Stimulated activated CD4-positive, alpha-beta T cell treated with anti-CD3 and anti-CD28 coated beads, Interleukin-15, amount 100 ng/mL, for 24 hours (primary cell): ENCODE measurements at places on chromosomes 16 and 17.
A peak's percentile ranks its signal among the peaks of the same experiment; 100 is the strongest.

GRCh38 chr17:77132411-77133086, 8.2 kb upstream of the SEC14L1 start:
- no peak for DNase-seq

DNA sequence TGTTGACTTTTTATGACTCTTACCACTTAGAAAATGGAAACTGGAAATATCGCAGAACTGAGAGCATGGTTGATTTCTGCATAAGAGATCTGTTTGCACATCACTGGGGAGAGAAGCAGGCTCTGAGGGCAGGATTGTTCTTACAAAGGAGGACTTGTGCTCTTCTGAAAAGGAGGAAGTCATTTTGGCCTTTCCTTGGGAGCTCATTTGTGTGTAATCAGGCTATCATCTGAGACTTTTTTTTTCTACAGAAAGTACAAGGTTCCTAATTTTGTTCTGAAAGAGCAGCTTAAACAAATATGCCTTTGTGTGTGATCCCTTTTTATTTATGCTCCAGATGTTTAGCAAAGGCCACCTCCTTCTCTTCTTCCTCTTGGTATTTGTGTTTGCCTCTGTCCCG, 145.7 kb upstream of the CACNG5 start:
- no peak for DNase-seq

GRCh38 chr16:89909777-89910716, 8.6 kb upstream of the MC1R start:
- peak; percentile 78 for DNase-seq

DNA sequence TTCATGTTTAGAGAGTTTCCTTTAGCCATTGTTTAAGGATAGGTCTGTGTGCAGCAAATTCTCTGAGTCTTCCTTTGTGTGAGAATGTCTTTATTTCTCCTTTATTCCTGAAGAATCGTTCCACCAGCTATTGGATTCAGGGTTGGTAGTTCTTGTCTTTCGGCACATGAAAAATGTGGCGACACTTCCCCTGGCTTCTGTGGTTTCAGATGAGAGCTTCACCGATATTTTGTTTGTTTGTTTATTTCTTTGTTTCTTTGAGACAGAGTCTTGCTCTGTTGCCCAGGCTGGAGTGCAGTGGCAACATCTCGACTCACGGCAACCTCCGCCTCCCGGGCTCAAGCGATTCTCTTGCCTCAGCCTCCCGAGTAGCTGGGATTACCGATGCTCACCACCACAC, 18.6 kb downstream of the MPO start:
- DNase-seq = no peak

GRCh38 chr16:27154705-27155521, 48.4 kb upstream of the KDM8 start:
- DNase-seq = peak; percentile 81
